NCI-H1694 (cell line): ENCODE measurements at places on chromosomes 5 and 9.
A peak's percentile ranks its signal among the peaks of the same experiment; 100 is the strongest.

DNA sequence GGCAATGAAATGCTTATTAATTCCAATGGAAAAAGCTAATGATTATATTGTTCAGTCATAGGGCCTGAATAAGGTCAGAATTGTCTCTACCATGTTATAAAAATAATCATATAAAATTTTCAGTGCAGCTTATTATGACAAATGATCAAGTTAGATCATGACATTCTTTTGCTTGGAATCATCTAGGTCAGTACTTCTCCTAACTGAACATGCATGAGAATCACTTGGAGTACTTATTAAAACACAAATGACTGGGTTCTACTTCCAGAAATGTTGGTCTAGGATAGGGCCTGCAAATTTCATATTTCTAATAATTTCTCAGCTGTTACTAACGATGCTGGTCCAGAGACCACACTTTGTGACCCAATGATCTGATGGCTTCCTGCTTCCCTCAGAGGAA is 806.0 kb upstream of the ZNF608 start:
- no peak for DNase-seq

- no peak for DNase-seq
Observed at GRCh38 chr5:145557345-145557744, 277.8 kb downstream of the PRELID2 start.

DNA sequence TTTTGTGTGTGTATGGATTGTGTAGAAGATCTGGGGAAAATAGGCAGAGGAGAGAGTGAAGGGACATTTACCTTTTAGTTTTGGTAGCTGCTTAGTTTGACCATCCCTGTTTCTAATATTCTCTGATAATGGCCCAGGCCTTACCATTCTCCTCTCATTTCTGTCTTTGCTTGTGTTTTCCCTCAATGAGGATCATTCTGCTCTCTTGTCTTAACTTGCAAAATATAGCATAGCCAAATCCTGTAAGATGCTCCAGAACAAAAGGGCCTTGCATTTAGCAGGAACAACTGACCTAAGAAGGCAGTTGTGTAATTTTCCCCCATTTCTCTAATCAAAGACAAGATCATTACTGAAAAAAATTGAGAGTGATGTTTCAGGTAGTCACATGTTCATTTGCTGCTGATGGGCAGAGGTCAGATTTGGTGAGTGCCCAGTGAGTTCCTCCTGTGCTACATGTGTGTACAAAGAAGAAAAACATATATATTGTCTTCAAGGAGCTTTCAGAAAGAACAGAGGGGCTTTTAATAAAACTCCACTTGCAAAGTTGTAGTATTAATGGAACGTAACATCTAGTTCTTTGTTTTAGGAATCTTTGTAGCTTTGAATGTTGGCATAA is 139.5 kb downstream of the KDM4C start:
- DNase-seq, result no peak

- DNase-seq, result no peak
Observed at GRCh38 chr5:152293189-152293588, 111.9 kb downstream of the NMUR2 start.

DNA sequence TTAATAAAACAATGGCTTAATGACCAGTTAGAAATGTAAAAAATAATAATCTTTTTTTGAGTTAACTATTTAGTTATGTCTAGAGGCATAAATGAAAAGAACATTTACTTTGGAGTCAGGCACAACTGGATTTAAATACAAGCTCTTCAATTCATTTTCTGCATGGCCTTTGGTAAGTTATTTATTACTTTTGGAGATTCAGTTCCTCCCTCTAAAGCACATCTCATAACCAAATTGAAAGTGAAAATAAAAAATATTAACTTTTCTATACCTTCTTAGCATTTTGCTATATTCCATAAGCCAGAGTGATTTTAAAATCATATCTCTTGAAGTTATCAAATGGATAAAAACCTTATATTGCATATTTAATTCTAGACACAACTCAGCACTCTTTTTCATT is 434.9 kb upstream of the SMARCA2 start:
- DNase-seq, result no peak

DNA sequence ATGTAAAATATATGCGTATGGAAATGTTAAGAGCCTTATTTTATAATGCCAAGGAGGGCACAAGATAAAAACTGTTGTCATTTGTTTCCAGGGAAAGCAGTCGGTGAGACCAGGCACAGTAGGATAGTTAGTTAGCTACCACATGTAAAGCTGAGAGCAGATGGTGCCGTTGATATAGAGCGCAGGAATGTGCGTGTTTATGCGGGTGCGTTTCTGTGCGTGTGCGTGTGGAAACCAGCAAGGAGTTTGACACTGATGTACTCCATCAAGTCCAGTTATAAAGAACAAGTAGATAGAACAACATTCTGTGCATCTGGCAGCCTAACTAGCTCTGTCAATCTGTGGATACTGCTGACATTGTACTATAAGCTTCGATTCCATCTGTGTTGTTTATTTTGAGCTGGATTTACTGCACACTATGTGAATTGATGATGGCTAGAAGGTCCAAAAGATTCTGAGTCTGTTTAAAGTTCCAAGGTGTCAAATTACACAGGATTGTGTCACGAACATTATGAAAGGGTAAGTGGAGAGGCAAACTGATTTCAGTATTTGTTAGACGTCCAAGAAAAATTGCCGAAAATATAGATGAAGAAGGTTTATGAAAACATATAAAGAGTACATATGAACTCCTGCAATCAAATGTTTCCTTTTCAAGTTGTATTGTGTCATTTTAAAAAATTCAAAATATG is 494.9 kb upstream of the MEF2C start:
- DNase-seq, result no peak

- no peak for DNase-seq
Observed at GRCh38 chr9:105656131-105656921, 5.9 kb upstream of the TAL2 start.

DNA sequence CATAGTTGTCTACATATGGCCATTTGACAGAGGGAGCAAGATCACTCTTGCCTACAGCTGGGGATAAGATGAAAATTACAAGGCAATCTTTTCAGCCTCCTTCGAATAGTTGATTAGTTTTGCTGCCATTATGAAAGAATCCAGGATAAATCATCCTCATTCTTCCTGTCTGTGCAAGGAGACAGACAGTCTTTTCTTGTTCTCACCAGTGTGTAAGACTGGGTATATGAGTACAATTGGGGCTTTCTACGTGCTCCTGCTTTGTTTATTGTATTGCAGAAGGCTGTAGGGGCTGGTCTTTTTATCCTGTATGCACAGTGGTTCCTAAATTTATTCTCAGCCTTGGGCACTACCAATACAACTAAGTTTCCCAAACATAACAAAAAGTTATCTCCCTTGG is 76.8 kb downstream of the SPEF2 start:
- DNase-seq, result no peak

DNA sequence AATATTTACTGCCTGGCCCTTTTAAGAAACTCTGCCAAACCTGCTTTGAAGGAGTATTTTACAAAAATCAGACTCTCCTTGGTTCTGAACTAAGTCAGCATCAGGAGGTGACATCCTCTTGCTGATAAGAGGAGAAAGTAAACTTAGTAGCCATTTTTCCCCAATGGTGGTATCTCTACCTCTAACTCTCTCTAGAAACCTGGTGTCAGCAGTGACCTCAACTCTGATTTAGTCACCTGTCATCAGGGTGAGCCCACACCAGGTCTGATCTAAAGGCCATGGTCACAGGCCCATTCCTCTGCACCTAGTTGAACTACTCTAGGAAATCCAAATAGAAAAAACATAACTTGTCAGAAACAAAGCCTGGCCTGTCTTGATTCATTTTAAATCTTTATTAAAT is 4.2 kb downstream of the CARNMT1 start:
- DNase-seq, result no peak

DNA sequence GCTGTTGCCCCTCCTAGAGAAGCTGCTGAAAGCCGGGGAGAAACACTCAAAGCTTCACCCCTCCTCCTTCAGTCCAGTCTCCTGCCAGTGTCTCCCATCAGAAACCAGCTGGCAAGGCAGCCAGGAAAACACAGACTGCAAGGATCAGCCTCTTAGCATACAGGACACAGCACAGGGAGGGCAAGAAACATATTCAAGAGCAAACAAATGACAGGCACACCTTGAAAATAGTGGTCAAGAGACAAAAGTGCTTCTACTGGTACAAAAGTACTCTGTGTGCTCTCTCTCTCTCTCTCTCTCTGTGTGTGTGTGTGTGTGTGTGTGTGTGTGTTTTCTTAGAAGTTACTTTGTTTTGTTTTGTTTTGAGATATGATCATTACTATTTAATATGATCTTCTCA is 227.2 kb downstream of the RAB3C start:
- no peak for DNase-seq

- DNase-seq, result peak; percentile 3
Observed at GRCh38 chr9:23537192-23538066, 288.6 kb downstream of the ELAVL2 start.

- DNase-seq, result no peak
Observed at GRCh38 chr9:96133321-96134021, 168.5 kb downstream of the HSD17B3 start.

DNA sequence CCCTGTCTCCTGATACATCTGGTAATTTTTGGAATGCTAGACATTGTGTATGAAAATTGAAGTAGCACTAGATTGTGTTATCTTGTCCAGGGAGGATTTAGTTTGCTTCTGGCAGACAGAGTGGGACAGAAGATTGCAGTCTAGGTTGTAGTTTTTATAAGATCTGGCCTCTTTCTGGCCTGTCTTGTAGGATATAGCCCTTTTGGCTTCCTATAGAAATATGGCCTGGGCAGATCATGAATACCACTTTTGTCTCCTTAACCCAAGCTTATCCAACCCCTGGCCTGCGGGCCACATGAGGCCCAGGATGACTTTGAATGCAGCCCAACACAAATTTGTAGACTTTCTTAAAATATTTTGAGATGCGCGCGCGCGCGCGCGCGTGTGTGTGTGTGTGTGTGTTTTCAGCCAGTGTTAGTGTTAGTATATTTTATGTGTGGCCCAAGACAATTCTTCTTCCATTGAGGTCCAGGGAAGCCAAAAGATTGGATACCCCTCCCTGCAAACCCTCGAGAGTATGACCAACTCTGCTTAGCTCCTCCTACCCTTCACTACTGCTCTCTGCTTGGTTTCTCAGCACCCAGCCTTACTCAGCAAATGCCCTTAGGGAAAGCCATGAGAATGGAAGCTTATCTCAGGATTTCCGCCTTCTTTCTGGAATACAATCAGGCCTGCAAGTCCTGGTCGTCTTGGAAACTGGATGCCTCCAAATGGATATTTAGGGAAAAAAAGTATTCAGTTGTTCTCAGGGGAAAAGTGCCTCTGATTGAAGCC is 26.5 kb downstream of the ANKRD33B start:
- no peak for DNase-seq
